ENCODE measurements at places on chromosomes 16 and 17.

DNA sequence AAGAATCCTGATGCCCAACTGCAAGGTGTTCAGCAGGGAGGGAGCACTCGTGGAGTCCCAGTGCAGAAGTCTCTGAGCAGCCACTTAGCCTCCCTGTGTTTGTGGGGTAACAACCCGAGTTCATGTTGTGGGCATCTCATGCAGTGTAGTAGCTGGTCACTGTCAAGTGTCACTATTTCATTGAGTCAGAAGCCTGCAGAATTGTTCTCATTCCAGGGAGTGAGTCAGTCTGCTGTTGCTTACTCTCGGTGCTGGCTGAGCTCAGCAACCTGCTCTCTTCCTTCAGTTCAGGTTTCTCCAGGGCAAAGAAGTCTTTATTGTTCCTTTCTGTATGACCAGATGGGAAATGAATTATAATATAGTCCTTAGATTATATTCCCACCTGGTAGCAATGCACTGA is 24.1 kb downstream of the HMOX2 start:
- no peak for DNase-seq

- no peak for DNase-seq
Observed at GRCh38 chr17:37234106-37234505, 141.7 kb upstream of the C17orf78 start.

DNA sequence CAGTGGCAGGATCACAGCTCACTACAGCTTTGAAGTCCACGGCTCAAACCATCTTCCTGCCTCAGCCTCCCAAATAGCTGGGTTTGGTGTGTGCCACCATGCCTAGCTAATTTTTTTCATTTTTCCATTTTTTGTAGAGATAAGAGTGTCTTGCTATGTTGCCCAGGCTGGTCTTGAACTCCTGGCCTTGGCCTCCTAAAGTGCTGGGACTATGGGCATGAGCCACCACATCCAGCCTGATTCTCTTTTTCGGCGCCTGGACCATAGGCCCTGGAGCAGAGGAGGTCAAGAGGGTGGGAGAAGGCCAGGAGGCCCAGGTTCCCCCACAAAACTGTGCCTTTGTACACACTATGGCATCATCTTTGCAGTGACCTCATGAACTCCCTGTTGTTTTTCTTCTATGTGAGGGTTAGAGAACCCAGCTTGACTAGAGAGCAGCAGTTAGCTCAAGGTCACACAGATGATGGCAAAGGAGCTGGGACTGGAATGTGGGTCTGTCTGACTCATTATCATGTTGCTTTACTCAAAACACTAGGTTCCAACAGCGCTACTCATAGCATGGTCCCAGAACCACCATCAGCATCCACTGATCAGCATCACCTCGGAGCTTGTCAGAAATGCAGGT is 16.3 kb downstream of the SCN4A start:
- DNase-seq: no peak

- peak; percentile 37 for DNase-seq
Observed at GRCh38 chr16:57589374-57589773, 39.1 kb upstream of the ADGRG1 start.

DNA sequence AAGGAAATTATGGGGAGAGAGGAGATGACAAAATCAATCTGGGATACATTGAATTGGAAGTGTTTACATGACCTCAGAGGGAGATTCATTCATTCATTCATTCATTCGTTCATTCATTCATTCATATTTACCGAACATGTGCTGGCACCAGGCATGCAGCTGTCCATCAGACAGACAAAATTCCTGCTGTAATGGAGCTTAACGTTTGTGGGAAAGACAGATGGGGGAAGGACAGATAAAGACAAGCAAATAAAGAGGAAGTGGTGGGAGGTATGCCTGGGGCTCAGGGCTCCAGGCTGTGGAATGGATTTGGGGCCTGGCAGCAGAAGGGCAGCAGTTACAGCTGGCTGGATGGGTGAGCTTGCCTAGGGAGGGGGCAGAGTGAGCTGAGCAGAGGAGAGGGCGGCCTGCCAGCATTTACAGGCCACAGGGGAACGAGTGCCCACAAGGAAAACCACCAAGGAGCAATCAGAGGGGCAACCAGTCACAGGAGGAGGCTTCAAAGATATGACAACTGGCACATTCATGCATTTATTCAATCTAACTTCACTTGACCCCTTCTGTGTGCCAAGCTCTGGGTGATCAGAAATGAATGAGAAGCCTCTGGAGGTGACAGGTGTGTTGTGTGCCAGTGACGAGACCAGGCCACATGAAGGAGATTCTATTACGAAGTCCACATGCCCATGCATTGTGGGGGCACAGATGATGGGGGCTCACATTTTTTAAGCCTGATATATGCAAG is 48.5 kb downstream of the ARHGAP27 start:
- DNase-seq: no peak

GRCh38 chr17:13413001-13413400 is 188.7 kb downstream of the HS3ST3A1 start:
- DNase-seq: no peak

GRCh38 chr16:57590654-57591085 is 37.8 kb upstream of the ADGRG1 start:
- no peak for DNase-seq

- DNase-seq: no peak
Observed at GRCh38 chr17:40974366-40974765, 7.6 kb upstream of the KRT39 start.

DNA sequence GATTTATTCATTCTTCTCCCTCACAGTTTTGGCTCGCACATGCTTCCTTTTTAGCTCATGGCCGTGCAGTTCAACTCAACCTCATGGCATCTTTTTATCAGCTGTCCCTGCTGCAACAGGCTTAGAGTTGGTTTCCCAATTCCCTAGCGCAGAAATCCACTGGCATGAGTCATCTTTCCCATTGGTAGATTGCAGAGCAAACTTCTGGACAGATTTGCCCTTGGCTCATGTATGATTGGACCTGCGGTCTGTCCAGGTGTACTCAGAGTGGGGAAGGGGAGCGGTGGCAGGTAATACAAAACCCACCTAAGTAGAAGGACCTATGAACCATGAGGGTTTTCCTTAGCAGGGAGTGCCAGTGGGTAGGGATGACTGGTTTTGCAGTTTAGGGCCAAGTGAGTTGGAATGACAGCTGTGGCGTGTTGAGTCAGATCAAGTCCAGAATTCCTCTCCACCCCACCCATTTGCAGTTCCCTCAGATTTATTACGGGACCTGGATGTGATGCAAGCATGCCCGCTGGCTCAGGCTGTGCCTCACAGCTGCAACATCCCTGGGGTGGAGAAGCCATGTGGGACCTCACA is 584.7 kb downstream of the WWOX start:
- no peak for DNase-seq

GRCh38 chr17:74123866-74124444 is 79.5 kb upstream of the RPL38 start:
- DNase-seq: no peak

DNA sequence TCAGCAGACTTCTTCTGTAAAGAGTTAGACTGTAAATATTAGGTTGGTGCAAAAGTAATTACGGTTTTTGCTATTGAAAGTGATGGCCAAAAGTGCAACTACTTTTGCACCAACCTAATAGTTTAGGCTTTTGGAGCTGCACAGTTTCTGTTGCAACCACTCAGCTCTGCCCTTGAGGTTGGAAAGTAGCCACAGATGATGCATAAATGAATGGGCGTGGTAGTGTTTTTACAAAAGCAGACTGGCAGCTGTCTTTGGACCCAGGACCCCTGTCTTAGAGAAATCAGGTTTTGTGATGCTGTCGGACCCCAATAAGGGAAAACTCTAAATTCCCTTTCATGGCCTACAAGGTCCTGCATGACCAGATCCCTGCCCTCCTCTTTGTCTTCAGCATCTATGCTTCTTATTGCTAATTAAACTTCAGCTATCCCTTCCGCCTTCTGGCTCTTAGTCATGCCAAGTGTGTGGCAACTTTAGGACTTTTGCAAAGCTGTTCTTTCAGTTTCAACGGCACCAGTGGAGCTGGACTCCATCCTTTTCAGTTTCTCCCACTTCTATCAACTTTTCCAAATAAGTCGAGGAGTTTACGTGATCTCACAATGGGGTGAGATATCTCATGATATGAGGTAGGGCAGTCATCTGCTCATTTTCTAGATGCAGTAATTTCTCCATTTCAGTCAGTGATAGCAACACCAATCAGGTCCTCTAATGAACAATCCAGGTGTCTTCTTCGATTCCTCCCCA is 232.3 kb downstream of the XYLT1 start:
- no peak for DNase-seq

GRCh38 chr17:10745231-10745630 is 15.4 kb upstream of the TMEM220 start:
- no peak for DNase-seq

DNA sequence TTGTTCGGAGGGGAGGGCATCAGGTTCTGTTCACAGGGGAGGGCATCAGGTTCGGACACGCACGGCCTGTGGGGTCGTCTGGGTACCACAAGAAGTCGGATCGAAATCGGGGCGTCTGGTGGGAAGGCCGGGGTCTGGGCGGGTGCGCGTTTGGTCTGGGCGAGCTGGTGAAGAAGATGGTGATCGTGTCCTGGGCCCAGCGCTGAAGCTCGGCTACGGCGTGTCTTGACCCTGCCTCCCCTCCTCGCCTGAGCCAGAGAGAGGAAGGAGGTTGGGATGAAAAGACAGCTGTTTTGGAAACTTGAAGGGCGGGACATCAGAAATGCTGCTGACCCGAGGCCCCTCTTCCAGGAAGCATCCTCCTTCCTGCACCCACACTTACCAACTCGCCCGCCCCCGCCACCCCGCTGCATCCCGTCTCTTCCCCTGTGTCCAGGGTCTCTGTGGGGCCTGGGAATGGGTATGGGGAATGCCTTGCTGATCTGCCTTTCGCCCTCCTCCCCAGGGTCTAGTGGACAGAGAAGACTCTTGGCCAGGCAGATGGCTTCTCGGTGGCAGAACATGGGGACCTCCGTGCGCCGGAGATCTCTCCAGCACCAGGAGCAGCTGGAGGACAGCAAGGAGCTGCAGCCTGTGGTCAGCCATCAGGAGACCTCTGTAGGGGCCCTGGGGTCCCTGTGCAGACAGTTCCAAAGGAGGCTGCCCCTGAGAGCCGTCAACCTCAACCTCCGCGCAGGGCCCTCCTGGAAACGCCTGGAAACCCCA is 498 bp downstream of the PIMREG start:
- no peak for DNase-seq

DNA sequence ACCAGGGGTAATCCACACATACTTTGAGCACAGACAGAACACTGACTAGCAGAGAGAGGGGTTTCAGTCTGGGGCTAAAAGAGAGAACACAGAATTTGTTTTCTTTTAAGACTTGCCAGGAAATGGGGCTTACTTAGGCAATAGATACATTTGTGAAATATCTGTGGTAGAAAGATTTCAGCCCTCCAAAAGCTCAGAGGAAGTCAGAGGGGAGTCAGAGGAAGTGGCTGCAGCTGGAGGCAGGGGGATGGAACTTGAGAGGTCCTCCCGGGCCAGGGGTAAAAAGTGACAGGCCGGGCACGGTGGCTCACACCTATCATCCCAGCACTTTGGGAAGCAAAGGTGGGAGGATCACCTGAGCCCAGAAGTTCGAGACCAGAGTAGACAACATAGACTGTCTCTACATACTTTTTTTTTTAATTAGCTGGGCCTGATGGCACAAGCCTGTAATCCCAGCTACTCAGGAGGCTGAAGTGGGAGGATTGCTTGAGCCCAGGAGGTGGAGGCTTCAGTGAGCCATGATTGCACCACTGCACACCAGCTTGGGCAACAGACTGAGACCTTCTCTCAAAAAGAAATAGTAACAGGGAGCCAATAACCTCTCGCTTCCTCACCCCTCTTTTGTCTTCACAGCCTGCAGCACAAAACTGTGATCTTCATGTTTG is 49.9 kb downstream of the NLRC5 start:
- peak; percentile 45 for DNase-seq

All from CD4-positive, alpha-beta T cell treated with Interleukin-4 for 1 hour (primary cell).